Activated naive CD8-positive, alpha-beta T cell treated with anti-CD3 and anti-CD28 coated beads for 36 hours (primary cell): ENCODE measurements at places on chromosomes 1 and 21. TPM values are rescaled to one million over a fixed set of nuclear protein-coding genes. Genes with fewer than 3 reads are reported as not detected.

The IVL gene
- total RNA-seq: not detected

The TRAF3IP3 gene
- 194 TPM for total RNA-seq

The DDR2 gene
- 0.19 TPM for total RNA-seq

GRCh38 chr1:152052606-152053005, 15.8 kb upstream of the S100A11 start:
- H3K27me3 ChIP-seq: peaks cover 11% of the 10 kb centered on the region
- no peak overlapping the region for H3K27ac ChIP-seq
- H3K4me3 ChIP-seq: no peak overlapping the region
- H3K36me3 ChIP-seq: no peaks in the 10 kb centered on the region
- peak; percentile 72 for DNase-seq

- H3K36me3 ChIP-seq: no peaks in the 10 kb centered on the region
- H3K4me3 ChIP-seq: no peak overlapping the region
Observed at GRCh38 chr1:71660411-71660810, 579.6 kb upstream of the ZRANB2 start.

DNA sequence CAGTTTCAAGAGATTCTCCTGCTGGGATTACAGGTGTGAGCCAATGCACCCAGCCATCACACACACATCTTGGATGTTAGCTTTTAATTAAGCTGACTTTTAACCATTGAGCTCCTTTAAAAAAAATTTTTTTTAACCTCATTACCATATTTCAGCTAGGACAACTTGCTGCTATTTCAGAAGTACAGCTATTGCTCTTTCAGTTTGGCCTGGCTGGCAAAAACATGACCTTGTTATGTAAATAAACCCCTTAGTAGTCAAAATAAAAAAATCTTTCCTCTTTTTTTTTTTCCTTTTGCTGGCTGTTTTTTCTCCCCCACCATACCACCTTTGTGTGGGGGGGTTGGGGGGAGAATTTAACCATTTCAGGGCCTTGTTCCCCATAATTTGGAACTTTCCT, 49.9 kb downstream of the ZMYM1 start:
- no peak for DNase-seq
- H3K4me3 ChIP-seq: no peak overlapping the region
- H3K27ac ChIP-seq: no peak overlapping the region
- peaks cover 3% of the 10 kb centered on the region for H3K27me3 ChIP-seq
- no peaks in the 10 kb centered on the region for H3K36me3 ChIP-seq

The C1orf141 gene
- not detected for total RNA-seq
